ENCODE measurements at places on chromosomes 2 and 18.

DNA sequence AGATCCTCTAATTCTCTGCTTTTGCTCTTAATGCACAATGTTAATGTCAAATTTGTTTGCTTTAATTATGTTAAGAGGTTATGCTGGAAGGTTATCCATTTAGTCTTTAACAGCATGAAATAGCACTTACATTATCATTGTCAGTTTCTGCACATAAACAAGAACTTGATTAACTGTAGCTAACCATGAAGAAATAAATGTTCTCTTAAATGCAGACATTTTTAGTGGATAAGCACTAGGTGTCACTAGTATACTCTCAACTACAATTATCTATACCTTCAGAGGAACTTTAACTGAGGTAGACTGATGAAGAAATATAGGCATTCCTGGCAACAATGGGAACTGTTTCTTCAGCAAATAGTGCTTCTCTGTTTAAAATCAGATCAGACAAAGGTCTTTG, 178.8 kb upstream of the CHST9 start:
- no peak for DNase-seq

- DNase-seq: no peak
These were observed 11.4 kb downstream of the ID2 start for GRCh38 chr2:8693157-8693821.

GRCh38 chr2:221372159-221372884, 199.8 kb downstream of the EPHA4 start:
- peak; percentile 3 for DNase-seq

DNA sequence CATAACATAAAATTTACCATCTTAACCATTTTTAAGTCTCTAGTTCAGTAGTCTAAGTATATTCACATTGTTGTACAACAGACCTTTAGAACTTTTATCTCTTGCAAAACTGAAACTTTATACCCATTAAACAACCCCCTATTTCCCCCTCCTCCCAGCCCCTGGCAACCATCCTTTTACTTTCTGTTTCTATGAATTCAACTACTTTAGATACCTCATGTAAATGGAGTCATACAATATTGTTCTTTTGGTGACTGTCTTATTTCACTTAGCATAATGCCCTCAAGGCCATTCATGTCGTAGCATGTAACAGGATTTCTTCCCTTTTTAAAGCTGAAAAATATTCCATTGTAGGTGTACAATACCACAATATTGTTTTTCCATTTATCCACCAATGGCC, 129.8 kb downstream of the PDE11A start:
- no peak for DNase-seq
